Left ventricle myocardium inferior (tissue), 1 donor: ENCODE measurements at places on chromosomes 3 and 15. TPM values are rescaled to one million over a fixed set of nuclear protein-coding genes. Genes with fewer than 3 reads are reported as not detected.

DNA sequence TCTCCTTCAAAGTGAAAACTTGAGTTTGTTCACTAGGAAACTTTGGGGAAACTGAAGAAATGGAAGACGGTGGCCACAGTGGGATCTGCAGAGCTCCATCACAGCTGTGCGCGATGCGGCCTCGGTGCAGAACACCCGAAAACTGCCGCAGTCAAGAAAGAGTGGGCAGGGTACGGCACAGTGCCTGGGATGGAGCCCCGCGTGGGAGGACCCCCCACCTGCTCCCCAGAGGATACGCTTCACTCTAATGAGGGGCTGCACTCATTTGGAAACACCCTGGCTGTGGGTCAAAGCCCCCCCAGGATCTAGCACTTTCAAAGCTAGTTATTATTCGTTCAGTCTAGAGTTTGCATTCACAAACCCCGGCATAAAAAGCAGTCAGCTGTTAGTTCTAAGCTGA is 9.5 kb downstream of the ADAMTS17 start:
- no peak for DNase-seq

DNA sequence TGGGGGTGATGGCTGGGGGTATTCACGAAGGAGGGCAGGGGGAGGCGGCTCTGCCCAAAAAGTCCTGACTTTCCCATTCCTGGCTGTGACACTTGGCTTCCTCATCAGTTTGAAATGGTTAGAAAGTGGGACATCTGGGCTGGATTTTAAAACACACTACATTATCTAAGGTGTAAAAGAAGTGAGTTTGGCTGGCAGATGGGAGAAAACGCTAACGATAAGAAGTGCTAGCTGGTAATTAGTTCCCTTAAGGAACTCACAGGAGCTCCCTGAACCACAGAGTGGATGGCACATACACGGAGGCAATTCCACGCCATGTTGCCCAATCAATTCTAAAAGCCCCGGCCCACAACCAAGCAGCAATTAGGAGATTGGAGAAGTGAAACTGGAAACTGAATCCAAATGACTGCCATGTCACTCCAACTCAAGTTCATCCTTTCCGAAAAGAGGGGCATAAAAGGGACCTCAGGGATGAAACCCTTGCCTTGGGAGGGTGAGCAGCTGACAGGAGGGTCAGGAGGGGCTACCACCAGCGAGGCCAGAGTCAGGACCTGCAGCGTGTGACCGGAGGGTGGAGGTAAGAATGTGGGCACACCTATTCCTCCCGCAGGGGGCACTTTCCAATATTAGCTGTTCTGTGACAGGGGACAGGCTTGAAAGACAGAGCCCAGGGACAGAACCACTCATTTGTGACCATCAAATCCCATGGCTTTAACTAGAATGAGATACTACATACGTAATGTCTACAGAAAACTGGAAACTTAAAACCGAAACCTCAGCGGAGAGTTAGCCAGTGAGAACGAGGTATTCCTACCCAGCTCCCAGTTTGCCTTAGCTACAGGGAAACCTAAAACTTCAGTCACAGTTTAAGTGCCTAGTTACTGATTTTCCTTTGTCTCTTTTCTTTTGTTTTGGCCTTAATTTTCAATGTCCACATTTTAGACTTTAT is 95.3 kb upstream of the OXTR start:
- DNase-seq: no peak

- no peak for DNase-seq
Observed at GRCh38 chr3:47344971-47345370, 35.9 kb upstream of the PTPN23 start.

- no peak for DNase-seq
Observed at GRCh38 chr3:109927161-109927560, 589.8 kb upstream of the DPPA4 start.

- DNase-seq: no peak
Observed at GRCh38 chr3:138898301-138898700, 48.6 kb downstream of the FOXL2 start.

- no peak for DNase-seq
Observed at GRCh38 chr3:104787306-104787705, 579.4 kb upstream of the ALCAM start.

DNA sequence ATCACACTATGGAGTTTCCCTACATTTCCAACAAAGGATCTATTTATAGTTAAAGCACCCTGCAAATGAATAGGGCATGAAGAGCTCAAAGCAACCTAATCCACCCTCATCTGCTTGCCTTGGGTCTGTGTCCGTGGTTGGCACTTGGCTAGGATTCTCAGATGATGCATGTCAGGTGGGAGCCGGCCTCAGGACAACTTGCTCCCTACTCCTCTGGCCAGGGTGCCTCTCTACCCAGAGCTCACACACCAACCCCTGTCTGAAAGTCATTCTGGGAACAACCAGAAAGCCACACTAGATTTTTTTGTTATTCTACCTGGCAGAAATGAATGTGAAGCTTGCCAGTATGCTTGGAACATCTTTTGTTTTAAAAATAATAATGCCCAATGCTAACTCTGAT is 13.2 kb downstream of the ARHGEF3 start:
- no peak for DNase-seq

GRCh38 chr15:72161361-72162132 is 36.0 kb downstream of the GRAMD2A start:
- no peak for DNase-seq

GRCh38 chr15:99669250-99669649 is 64.0 kb downstream of the LYSMD4 start:
- DNase-seq: no peak

The ITGA11 gene
- total RNA-seq: 31.4 TPM

The GOLGA8J gene
- total RNA-seq: 0.41 TPM

The GBE1 gene
- 73.1 TPM for total RNA-seq
